ENCODE measurements at places on chromosomes 4 and X.

- no peak for DNase-seq
Measured at GRCh38 chrX:52923781-52924241, 26.7 kb downstream of the FAM156B start.

GRCh38 chrX:12986164-12986779 is 11.4 kb downstream of the TMSB4X start:
- DNase-seq = no peak

DNA sequence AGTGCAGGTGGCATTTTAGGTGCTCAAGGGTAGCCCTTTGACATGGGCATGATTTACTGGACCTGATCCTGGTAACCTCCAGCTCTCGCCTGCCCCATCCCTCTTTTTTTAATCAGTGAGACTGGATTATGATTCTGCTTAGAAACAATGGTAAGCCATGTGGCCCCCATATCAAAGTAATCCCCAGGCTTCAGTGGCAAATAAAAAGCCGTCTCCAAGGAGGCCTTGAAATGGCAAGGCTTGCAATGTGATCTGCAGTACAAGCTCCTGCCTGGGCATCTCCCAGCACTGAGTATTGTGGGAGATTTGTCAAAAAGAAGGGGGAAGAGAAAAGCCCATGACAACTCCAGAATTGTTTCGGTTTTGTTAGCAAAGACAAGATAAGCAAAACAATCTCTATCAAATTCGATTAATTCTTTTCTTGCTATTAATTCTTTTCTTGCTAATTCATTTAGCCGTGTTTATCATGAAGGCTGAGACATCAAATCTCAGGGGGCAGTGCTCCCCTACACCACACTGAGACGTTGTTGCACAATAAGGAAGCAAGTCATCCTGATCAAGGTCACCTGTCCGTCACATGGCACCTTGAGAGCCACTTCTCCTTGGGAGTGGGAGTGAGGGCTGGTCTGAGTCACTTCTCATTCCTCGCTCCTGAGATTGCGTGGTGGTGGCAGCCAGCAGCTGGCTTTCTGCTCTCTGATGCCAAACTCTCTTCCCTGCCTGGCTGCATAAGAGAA is 312.7 kb upstream of the GATB start:
- DNase-seq = no peak

GRCh38 chr4:180292339-180292738 is 1950.9 kb upstream of the TENM3 start:
- no peak for DNase-seq

GRCh38 chr4:149964001-149964796 is 114.0 kb upstream of the DCLK2 start:
- DNase-seq = no peak

GRCh38 chr4:112591593-112591992 is 45.1 kb downstream of the ZGRF1 start:
- no peak for DNase-seq

GRCh38 chrX:1788300-1788911 is 173.5 kb downstream of the ASMT start:
- no peak for DNase-seq

- DNase-seq = no peak
Measured at GRCh38 chr4:52369649-52370048, 289.5 kb downstream of the USP46 start.

DNA sequence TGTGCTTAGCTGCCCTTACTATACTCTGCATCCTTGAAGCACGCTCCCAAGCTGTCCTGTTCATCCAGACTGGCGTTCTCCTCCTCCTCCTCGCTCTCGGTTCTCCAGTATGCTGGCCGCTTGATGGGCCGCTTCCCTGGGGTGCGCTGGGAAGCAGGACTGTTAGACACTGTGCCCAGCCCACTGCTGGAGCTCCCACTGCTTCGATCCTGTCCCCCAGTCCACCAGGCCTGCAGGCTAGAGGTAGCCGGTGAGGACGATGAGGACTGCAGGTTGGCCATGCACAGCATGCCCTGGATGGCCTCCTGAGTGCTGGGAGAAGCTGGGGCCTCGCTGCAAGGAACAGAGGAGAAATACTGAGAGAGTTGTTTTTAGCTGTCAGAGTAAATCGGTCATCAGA is 59.4 kb downstream of the PHF8 start:
- no peak for DNase-seq

GRCh38 chr4:73762409-73762808 is 22.0 kb downstream of the CXCL8 start:
- DNase-seq = no peak

- DNase-seq = no peak
Measured at GRCh38 chr4:98245226-98245625, 16.0 kb upstream of the RAP1GDS1 start.

DNA sequence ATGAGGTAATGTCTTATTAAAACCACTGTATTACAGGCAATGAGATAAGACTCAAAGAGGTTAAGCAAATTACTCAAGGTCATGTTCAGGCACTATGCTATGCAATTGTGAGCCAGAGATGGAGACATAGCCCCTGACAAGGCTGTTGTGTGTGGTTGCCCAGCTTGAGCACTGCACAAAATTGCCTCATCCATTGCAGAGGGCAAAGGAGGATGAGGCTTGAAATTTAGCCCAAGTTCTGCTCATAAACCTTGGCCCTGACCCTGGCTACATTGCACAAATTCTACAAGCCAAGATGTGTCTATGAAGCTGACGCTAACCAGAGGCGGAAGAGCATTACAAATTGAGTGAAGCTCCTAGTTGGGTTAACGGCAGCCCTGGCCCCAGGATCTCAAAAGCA is 65.6 kb upstream of the PGM2 start:
- no peak for DNase-seq

- DNase-seq = no peak
Measured at GRCh38 chrX:18649498-18649951, 22.4 kb downstream of the RS1 start.

- no peak for DNase-seq
Measured at GRCh38 chrX:7077241-7078230, 70.0 kb upstream of the STS start.

DNA sequence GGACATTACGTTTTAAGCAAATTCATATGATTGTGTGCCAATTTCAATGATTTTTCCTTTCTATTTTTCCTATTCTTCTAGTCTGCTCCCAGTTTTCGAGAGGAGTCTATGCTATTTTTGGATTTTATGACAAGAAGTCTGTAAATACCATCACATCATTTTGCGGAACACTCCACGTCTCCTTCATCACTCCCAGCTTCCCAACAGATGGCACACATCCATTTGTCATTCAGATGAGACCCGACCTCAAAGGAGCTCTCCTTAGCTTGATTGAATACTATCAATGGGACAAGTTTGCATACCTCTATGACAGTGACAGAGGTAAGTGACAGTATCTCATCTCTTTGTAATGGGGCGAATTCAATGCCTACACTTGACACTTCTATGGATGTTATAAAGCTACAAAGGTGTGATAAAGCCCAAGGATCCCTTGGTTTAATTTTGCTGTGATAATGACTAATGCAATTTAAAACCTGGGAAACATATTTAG is 83.0 kb downstream of the GRIA2 start:
- no peak for DNase-seq

DNA sequence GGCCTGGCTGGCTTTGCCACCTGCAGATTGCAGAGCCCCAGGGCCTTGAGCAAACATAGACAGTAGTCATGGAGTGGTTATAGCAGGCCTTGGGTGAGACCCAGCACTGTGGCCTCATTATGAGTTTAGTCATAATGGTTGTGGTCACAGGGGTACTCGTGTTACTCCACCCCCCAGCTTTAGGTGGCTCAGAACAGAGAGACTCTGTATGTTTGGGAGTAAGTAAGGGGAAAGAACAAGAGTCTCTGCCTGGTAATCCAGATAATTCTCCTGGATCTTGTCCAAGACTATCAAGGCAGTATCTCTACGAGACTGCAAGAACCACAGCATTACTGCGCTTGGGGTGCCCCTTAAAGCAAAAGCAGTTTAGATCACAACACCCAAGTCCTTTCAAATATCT is 62.3 kb upstream of the SCRG1 start:
- DNase-seq = no peak

- DNase-seq = no peak
Measured at GRCh38 chr4:123784626-123785025, 388.0 kb downstream of the SPRY1 start.

- no peak for DNase-seq
Measured at GRCh38 chrX:107551546-107551945, 76.8 kb upstream of the PRPS1 start.

DNA sequence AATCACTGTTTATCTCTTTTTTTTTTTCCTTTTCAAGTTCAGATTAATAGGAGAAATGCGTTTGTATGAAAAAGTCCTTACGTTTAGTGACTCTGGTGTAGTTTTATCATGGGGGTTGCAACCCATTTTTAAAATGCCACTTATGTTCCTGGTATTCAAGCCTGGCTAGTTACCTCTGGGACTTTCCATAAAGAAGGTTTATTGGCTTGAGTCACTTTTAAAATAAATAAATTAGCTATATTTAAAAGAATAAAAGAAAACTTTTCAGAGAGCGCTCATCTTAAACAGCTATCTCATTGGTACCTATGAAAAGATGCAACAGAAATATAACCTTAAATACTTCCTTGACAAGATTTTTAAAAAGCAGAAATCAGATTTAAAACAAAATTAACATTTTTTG is 275.0 kb upstream of the IL1RAPL1 start:
- no peak for DNase-seq

DNA sequence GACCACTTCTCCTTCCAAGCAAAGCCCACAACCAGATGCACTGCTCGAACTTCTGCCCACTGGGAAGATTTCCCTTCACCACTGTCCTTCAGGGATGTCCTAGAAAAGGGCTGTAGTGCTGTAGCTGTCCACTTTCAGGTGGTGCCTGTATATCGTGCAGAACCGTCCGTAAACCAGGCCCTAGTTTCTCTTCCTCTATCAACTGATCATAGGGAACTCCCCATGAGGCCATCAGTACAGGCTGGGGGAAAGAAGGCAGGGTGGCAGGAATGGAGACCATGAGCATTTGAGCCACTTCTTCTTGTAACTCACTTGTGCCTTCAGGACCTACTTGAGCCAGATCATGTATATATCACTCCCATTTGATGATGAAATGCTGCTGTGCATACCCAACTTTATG is 57.3 kb upstream of the FAM9B start:
- no peak for DNase-seq

GRCh38 chrX:100880368-100880767 is 6.2 kb upstream of the NOX1 start:
- DNase-seq = no peak

DNA sequence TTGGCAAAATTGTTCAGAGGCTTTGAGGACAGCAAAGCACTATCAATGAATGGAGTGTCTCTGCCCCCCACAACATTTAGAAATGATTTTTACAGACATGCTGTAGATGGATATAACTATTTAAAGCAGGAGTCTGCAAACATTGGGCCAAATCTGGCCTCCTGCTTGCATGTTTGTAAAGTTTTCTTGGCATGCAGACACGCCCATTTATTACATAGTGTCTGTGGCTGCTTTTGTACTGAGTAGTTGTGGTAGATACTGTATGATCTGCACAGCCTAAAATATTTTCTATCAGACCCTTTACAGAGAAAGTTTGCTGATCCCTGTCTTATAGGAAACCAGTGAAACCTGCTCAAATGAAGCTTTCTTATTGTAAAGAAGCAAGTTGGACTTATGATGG is 45.5 kb upstream of the PHEX start:
- no peak for DNase-seq

DNA sequence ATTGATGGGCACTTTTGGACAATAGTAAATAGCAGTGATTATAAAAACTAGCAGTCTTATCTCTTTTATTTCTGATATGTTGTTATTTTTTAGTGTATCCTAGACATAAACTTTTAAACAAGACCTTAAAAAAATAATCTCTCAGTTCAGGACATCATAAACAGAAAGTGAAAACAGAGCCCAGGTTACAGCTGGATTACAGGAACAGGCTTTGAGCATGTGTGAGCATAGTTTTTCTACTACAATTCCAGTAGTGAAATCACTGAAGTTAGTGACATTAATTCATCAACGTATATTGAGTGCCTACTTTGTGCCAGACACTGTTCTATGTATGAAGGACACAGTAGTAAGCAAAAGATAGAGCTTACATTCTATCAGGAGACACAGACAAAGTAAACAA is 16.9 kb downstream of the TRIM75 start:
- DNase-seq = no peak

DNA sequence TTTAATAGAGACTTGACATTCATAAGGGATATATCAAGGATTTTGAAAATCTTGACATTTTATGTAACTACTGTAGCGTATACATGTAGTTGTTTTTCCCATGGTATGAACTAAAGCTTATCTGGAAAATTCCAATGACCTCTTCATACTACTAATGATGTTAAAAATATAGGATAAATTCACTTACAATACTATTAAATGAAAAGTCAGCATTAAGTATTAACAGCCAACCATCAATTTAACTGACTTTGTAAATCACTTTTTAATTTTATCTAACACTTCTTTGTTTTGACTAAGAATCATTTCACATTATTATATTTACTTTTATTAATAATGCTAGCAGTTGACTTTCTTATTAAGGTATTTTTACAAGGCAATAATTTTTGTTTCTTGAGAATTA is 34.2 kb downstream of the DCK start:
- DNase-seq = no peak

DNA sequence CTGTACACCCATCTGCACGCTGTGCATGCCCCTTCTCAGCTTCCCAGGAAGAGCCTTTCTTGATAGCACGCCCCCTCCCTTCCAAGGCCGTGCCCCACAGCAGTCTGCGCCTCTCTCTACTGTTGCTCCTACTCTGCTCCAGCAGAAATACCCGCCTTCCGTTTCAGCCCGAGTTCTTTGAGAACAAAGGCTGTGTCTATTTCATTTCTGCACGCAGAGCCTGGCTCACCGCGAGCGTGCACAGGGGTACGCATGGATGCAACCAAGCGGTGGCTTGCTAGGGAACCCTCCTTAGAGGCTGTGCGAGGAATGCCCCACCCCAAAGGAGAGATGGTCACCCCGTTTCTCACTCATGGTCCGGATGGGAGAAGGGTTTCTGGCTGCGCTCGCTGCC is 485 bp downstream of the AADAT start:
- DNase-seq = no peak

GRCh38 chr4:1008840-1009541 is 2.4 kb upstream of the FGFRL1 start:
- DNase-seq = no peak

Data from stimulated activated CD8-positive, alpha-beta memory T cell treated with anti-CD3 and anti-CD28 coated beads, Interleukin-4, amount 100 ng/mL, for 1 hour (primary cell).